ENCODE measurements at places on chromosomes 6 and 20. TPM values are rescaled to one million over a fixed set of nuclear protein-coding genes. Genes with fewer than 3 reads are reported as not detected.

DNA sequence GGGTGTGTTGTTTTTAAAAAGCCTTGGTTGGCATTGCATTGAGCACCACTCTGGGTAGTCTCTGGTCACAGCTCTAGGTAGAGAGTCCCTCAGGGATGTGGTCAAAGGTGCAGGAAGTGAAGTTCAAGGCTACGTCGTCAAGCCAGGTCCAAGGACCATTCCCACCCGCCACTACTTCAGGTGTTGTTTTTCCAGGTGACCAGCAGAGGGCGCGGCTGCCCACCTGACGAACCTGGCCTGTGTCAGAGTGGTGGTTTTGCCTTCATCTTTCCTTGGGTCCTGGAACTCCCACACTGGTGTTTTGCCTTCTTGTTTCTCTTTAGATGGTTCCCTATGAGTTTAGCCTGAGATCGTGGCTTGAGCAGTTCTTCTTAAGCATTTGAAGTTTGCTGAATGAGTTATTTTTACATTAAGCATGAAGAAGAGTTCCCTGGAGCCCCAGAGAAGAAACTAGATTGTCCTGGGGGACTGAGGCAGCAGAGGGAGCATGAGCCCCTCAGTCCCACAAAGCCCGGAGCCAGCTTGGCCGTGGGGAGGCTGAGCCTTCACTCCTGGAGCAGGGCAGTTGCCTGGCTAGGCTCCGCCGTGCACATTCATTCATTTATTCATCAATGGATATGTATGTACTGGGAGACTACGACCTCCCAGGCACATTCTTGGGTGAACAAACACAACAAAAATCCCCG is 5.6 kb upstream of the PHACTR3 start:
- no peak overlapping the region for H3K4me3 ChIP-seq
- no peak for DNase-seq
- H3K27me3 ChIP-seq, result peaks cover 66% of the 10 kb centered on the region
- no peaks in the 10 kb centered on the region for H3K4me1 ChIP-seq
- no peaks in the 10 kb centered on the region for H3K36me3 ChIP-seq
- no peak overlapping the region for H3K27ac ChIP-seq

The PBOV1 gene
- not detected for total RNA-seq

The CFB gene
- 3.2 TPM for total RNA-seq

GRCh38 chr6:154842833-154843232 is 109.6 kb downstream of the SCAF8 start:
- H3K27ac ChIP-seq, result no peak overlapping the region
- H3K4me3 ChIP-seq, result no peak overlapping the region
- H3K4me1 ChIP-seq, result peaks cover 29% of the 10 kb centered on the region
- H3K27me3 ChIP-seq, result no peaks in the 10 kb centered on the region
- H3K36me3 ChIP-seq, result peaks cover 4% of the 10 kb centered on the region

DNA sequence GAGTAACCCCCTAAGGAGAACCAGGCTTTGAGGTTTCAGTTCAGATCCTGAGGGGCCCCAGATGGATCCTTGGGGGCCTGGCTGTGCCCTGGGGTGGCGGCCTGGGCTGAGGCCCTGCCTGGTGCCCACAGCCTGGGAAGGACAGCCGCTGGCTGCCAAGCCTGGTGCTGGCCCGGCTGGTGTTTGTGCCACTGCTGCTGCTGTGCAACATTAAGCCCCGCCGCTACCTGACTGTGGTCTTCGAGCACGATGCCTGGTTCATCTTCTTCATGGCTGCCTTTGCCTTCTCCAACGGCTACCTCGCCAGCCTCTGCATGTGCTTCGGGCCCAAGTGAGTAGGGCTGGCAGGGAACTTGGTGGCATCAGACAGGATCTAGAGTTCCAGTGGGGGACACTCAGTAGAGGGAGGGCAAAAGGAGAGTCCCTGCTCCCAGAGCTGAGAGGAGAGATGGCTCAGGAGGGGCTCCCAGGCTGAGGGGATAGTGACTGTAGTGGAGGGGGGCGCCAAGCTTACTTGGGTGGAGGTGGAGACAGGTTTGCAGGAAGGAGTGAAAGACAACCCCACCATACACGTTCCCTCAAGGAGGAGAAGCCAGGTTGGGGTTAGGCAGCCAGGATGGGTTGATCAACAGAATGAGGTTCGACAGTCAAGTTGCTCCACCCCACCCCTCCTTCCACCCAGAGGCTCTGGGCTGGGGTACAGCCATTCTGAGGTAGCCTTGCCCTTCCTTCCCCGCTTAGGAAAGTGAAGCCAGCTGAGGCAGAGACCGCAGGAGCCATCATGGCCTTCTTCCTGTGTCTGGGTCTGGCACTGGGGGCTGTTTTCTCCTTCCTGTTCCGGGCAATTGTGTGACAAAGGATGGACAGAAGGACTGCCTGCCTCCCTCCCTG is 9.5 kb downstream of the SLC29A1 start:
- no peak overlapping the region for H3K4me3 ChIP-seq
- peaks cover 25% of the 10 kb centered on the region for H3K36me3 ChIP-seq
- H3K27me3 ChIP-seq, result no peaks in the 10 kb centered on the region

The EFCAB8 gene
- total RNA-seq, result 0.51 TPM

- no peak overlapping the region for H3K4me3 ChIP-seq
- H3K36me3 ChIP-seq, result no peaks in the 10 kb centered on the region
- peaks cover 66% of the 10 kb centered on the region for H3K4me1 ChIP-seq
- DNase-seq, result no peak
- no peaks in the 10 kb centered on the region for H3K27me3 ChIP-seq
These were observed 22.9 kb downstream of the ARHGAP18 start for GRCh38 chr6:129686941-129687627.

The GNMT gene
- total RNA-seq, result not detected

GRCh38 chr6:107711412-107712236 is 112.5 kb downstream of the SCML4 start:
- H3K4me3 ChIP-seq, result no peak overlapping the region
- H3K27me3 ChIP-seq, result peaks cover 3% of the 10 kb centered on the region
- H3K36me3 ChIP-seq, result no peaks in the 10 kb centered on the region
- DNase-seq, result no peak

The SCGN gene
- total RNA-seq, result not detected

The IL17F gene
- total RNA-seq, result not detected

Data from chondrocyte (in vitro differentiated cells).